Esophagus muscularis mucosa (tissue), 4 donors: ENCODE measurements at places on chromosomes 6 and 20. TPM values are rescaled to one million over a fixed set of nuclear protein-coding genes. Genes with fewer than 3 reads are reported as not detected.

- no peak for DNase-seq
These were observed 167.5 kb upstream of the PLCB4 start for GRCh38 chr20:8901237-8902025.

DNA sequence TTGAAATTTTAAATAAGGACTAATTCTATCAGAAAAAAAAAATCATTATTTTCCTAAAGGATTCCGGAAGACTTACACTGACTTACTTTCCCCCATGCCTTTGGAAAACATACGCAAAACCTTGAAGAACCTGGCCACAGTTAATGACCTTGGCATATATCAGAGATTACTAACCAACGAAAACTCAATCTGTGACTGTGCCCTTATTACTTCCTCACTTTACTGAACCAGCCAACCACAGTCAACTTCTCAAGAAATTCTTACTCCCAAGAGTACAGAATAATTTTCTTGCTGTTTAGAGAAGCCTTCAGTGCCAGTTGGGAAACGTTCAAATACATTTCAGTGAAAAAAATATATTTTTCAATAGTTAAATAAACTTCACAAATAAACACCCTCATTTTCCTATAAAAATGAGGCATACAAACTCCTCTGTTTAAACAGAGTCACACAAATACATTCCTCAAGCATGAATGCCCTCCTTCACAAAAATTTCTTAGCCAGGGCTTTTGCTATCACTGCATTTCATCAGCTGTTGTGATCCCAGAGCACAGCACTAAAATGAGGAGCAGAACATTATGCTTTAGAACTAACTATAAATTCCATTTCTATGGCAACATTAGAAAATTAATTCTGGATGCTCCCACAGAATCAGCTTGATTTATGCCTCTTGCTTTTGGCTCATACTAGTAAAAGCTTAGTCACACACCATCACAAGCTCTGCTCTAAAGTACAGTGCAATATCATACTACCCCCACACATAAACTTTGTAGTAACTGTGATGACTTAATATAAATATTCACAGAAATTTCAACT is 117.6 kb downstream of the DST start:
- no peak for DNase-seq

The MAP3K5 gene
- 18.7 TPM for total RNA-seq

DNA sequence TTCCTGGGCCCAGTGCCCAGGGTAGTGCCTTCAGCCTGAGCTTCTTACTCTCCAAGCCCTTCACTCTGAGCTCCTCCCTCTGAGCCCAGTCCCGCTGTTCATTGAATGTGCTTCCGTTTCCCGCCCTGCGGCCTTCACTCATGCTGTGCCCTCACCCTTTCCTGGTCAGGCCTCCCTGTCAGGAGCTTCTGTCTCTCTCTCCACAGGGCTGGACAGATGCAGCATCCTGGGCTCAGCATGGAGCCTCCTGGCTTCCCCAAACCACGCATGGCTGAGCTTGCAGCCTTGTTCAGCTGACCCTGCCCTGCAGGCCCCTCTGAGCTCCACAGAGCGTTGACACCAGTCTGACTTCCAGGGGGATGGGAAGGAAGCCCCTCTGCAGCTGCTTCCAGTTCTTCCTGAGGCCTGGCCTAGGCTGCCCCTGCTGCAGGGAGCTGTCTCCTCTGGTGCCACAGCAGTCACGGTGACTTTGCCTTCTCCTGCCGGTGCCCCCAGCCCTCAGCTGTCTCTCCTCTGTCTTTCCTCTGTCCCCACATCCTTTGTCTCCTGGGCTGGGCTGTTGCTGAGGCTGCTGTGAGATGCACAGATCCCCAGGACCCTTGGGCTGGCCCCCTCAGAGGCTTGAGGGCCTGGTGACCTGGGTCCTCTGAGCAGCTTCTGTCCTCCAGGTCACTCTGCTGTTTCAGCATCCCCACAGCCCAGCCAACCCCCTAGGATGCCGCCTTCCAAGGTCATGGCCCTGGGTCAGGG is 7.9 kb upstream of the MYT1 start:
- no peak for DNase-seq

The GJA10 gene
- total RNA-seq = not detected

GRCh38 chr20:45297786-45298497 is 8.7 kb upstream of the RBPJL start:
- no peak for DNase-seq

The OPRM1 gene
- 1.2 TPM for total RNA-seq

- DNase-seq = no peak
These were observed 21.1 kb downstream of the PNPLA1 start for GRCh38 chr6:36290668-36291620.

The MYCT1 gene
- total RNA-seq = 9.1 TPM

The EDN3 gene
- total RNA-seq = 3.7 TPM

The COL9A3 gene
- 13.4 TPM for total RNA-seq

DNA sequence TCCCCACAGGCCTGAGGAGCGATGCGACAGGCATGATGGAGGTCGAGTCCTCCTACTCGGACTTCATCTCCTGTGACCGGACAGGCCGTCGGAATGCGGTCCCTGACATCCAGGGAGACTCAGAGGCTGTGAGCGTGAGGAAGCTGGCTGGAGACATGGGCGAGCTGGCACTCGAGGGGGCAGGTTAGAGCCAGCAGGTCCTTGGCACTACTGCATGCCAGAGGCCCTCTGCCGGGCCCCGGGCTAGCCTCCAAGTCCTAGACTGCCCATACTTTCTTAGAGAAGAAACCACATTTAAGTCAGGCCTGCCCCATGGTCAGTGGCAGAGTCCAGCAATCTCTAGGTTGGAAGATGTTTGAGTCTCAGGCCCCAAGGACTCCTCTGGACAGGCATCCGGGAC is 32.1 kb downstream of the PKIG start:
- no peak for DNase-seq

GRCh38 chr6:62391358-62391757 is 105.3 kb upstream of the KHDRBS2 start:
- no peak for DNase-seq

DNA sequence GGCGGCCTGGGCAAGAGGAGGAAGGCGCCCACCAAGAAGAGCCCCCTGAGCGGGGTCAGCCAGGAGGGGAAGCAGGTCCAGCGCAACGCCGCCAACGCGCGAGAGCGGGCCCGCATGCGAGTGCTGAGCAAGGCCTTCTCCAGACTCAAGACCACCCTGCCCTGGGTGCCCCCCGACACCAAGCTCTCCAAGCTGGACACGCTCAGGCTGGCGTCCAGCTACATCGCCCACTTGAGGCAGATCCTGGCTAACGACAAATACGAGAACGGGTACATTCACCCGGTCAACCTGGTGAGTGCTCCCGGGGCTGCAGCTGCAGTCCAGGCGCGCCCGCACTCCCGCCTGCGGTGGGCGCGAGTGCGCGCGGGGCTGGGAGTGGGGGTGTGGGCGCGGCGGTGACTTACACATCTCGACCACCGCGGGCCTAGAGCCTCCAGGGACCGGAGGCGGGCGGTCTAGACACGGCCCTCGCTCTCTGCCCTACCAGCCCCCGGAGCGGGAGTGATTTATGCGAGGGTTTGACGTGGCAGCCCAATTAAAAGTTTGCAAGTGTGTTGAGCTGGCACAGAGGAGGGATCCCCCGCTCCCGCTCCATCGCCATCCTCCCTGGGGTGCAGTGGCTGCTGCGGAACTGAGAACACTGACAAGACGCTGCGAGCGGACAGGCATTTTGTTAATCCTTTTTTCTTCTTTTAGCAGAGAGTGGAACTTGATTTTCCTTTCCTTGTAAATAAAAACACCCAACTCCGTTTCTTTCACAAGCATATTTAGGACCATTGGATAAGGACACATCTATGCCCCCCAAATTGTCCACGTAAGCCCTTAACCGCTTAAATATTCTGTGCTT is 867 bp downstream of the TCF21 start:
- DNase-seq = no peak

The PGC gene
- total RNA-seq = 1.1 TPM

DNA sequence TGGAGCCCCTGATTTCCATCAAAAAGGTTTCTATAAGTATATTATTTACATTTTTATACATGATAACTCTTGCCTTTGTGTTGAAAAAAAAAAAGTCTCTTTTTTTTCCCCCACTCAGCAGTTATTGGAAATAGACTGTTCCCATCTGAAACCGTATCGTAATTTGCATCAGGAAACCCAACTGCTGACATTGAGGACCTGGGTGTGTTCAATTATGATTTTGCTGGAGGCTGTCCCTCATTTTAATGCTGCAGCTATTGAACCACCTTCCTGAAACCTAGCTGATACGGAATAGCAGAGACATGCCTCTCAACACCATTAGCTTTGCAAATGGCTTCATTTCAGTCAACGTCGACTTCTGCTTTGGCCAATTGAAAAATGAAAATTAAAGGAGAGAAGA is 98.9 kb downstream of the ZNF217 start:
- peak; percentile 42 for DNase-seq

- DNase-seq = no peak
These were observed 34.2 kb downstream of the NHSL1 start for GRCh38 chr6:138465007-138465645.

The ELOVL2 gene
- total RNA-seq = 0.42 TPM

DNA sequence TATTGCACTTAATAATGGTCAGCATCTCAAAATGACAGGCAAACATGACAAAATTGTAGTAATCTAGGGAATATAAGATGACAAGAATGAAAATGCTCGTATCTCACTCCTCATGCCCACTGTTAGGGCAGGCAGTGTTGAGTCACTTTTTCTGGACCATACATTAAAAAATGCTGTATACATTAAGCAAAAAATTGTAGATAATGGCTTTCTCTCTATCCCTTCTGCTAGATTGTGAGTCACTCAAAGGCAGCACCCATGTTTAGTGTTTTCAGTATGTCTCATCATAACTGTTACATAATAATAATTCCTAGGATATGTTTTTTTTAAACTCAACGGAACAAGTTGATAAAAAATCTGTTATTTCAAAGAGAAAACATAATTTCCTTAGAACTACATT is 199.3 kb downstream of the TENT5A start:
- no peak for DNase-seq

The KIAA0408 gene
- 19.1 TPM for total RNA-seq

- DNase-seq = no peak
These were observed 29.7 kb upstream of the EXOC2 start for GRCh38 chr6:722608-723007.

DNA sequence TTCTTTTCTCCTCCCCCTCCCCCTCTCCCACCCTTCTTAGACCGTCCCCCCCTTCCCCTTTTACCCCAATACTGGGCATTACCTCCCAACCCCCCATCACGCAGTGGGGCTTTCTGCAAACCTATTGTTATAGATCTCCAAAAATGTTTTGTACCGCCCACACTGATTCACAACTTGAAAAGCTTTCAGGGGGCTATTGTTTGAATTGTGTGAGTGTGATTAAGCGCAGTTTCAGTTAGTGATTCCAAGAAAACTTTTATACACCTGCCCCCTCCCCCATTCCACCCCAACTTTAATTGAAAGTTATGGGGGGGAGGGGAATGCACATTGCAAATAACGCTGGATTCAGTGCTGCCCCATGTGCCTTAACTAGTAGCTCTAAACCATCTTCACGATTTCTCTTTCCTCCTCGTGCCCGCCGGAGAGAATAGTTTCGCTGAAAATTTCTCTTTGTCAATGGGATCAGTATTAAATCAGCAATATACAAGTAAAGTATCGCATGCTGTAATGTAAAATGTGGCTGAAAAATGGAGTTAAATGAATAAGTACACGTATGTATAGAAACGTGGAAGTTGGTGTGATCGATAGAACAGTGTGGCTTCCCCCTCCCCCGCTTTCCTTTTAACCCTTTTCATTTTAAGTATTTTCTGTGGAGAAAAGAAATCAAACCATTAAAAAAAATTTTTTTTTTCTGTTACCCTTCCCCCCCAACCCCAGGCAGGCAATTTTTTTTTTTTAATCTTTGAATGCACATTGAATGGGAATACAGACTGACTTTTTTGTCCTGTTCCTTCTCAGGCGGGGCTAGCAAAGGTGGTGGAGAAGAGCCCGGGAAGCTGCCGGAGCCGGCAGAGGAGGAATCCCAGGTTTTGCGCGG is 632 bp downstream of the LIN28B start:
- no peak for DNase-seq

The LTB gene
- not detected for total RNA-seq

DNA sequence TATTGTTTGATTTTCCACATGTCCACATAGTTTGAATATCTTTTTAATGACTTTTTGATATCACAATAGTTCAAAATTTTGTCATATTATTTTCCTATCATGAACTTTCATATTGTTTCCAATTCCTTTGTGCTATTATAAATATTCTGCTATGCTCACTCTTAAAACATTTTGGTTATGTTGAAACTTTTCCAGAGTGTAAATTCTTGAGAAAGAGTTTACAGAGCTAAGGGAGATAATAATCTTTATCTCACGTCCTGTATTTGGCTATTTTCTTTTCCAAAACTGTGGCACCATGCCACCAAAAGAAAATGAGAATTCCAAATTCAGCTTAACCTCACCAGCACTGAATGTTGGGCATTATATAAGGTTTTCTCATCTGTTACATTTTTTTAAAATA is 210.9 kb downstream of the TFAP2B start:
- DNase-seq = no peak

DNA sequence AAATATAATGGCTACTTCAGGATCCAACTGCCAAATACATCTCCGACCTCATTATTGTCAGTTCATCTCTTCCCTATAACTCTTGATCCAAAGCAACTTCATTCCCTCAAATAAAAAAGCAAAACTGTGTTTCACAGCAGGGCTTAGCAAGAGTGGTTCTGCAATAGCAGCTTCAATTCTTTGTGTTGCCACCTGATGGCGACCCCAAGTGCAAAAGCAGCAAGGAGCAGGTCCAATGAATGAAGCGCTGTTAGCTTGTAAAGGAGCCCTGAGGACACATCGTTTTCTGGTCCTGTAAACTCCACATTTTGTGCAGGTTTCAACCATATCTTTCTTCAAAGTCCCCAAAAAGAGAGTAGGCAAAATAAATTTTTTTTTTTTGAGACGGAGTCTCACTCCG is 19.6 kb downstream of the RTN4IP1 start:
- DNase-seq = no peak

The ADGB gene
- not detected for total RNA-seq

- DNase-seq = no peak
These were observed 30.6 kb upstream of the LY86 start for GRCh38 chr6:6557886-6558285.

DNA sequence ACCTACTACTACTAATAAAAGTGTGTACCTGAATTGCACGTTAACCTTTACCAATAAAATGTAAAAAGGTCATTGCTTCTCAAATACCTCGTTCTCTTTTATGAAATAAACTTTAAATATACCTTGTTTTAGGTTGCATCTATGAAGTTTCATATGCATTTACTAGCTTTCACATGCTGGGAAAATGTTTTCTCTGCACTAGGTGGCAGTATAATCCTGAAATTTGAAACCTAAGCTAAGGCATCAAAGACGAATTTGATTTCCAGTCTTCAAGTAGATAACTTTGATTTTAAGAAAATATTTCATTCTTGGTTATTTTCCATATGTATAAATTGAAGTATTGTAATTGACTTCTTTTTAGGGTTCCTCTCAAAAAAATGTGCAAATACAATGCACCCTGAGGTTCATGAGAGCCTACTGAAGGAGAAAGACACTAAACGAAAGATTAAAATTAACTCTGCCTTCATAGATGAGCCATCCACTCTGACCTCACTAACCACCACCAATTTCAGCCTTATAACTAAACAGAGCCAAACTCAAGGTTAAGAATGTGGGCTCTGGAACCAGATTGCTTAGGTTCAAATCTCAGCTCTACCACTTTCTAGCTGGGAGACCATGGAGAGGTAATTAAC is 7.3 kb upstream of the COL9A1 start:
- no peak for DNase-seq

The PRSS16 gene
- total RNA-seq = not detected

The BPIFB1 gene
- not detected for total RNA-seq

The GTSF1L gene
- not detected for total RNA-seq

The AVP gene
- total RNA-seq = not detected
